ENCODE measurements at places on chromosomes 4 and X. TPM values are rescaled to one million over a fixed set of nuclear protein-coding genes. Genes with fewer than 3 reads are reported as not detected.

Gene GPR143
- total RNA-seq: 0.43 TPM

- no peak for DNase-seq
Observed at GRCh38 chr4:40848940-40849339, 99.2 kb downstream of the NSUN7 start.

Gene DRD5
- total RNA-seq: not detected

- no peak for DNase-seq
Observed at GRCh38 chr4:94801016-94801415, 43.3 kb downstream of the BMPR1B start.

- peak; percentile 70 for DNase-seq
Observed at GRCh38 chr4:139603576-139604410, 47.8 kb upstream of the SETD7 start.

Gene TMPRSS11F
- not detected for total RNA-seq

GRCh38 chr4:2685541-2685940 is 70.6 kb downstream of the TNIP2 start:
- peak; percentile 18 for DNase-seq

GRCh38 chr4:110915301-110915700 is 292.4 kb upstream of the PITX2 start:
- no peak for DNase-seq

Gene NRK
- total RNA-seq: 4.7 TPM

Gene ODAPH
- not detected for total RNA-seq

DNA sequence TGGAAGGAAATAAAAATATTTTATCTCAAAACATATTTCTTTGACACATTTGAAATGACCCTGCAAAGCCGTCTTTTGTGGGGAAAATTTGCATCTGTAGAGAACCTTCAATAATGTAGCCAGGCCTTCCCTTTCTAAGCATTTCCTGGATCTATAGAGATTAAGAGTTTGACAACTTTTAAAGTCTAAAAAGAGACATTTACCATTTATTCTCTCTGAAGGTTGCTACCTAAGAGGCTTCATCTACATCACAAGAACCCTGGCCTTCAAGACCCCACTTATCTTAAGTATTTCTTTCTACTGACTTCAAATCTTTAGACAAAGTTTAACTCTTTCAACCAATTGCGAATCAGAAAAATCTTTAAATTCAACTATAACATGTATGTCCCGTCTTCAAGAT is 1639.8 kb downstream of the RPA4 start:
- no peak for DNase-seq

Gene MAGEB10
- not detected for total RNA-seq

DNA sequence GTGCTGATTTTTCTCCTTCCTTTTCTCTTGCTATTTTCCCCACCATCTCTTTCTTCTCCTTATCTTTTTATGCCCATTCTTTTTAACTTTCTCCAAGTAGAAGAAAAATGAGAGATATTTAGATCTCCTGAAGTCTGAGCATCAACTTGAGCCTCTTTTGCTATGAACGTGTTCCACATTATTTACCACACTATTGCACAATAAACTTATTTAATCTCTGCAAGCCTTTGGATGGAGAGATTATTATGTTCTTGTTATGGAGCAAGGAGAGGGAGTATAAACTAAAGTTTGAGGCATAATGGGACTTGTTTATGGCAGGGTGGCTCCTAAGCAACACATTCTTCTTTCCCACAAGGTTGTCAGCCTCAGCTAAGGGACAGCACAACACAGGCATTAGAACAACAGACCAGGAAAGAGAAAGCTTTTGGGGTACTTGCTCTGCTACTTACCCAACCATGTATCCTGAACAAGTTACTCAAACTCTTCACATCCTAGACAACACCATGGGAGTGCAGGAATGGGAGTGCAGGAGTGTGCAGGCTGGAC is 365.5 kb upstream of the BOD1L1 start:
- peak; percentile 63 for DNase-seq

Gene MYOZ2
- total RNA-seq: 0.43 TPM

Gene MTMR8
- 0.43 TPM for total RNA-seq

DNA sequence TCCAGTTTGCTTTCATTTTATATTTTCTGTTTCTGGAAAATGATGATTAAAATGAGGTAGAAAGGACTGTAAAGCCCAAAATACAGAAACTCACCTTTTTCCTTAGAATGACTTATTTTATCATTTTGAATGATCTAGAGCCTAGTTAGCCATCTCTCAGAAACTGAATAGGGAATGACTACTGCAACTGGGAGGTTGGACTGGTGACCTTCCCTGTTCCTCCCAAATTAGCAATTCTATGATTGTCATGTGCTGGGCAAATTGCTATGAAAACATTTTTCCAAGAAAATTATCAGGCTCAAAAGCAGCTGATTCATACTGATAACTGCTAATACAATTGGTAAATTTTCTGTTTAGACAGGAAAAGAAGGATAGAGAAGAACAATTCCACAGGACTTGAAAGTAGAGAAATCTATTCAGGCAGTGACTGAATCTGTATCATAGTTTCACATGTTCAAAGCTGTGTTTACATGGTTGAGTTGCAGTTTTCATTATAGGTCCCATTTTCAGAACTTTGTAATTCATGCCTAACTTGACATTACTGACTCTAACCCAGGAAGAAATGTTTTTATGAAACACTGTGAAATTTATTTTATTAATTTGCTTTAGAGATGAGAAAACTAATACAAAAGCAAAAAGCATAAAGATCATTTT is 43.4 kb upstream of the SEC24B start:
- DNase-seq: no peak

DNA sequence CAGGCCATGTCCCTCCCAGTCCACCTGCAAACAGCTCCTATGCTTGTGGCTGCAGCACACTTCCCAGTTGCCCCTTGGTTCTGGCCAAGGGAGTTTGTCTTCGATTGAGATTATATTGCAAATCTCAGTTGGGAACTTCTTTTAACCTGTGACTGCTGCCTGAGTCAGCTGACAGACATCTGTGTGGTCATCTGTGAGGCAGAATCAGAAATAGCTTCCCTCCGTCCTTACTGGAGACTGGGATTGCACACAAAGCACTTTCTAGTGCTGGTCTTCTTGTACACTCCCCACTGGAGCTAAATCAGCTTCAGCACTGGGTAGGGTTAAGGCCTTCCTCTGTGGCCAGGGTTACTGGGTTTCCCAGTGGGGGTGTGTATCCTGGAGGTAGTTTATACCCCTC is 34.3 kb downstream of the ZNF330 start:
- no peak for DNase-seq

DNA sequence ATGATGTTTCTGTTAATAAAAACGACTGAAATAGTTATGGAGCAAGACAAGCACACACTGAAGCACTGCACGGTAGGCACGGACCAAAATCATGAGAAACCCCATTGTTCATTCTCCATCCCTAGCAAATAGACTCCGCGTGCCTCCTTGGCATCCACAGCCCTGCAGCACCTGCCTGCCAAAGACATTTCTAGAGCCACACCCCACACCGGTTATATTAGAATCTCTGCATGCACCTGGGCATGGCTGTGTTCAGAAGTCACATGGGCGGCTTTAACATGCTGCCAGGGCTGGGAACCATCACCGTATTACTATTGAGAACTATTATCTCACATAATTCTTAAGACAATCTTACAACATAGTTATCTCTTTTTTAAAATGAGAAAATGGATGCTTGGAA is 5.9 kb downstream of the PDLIM3 start:
- DNase-seq: no peak

- DNase-seq: no peak
Observed at GRCh38 chrX:17944833-17945497, 83.9 kb upstream of the RAI2 start.

Gene ANOS1
- 1.9 TPM for total RNA-seq

Gene FRG2
- not detected for total RNA-seq

Gene F8A1
- 4.5 TPM for total RNA-seq

- peak; percentile 79 for DNase-seq
Observed at GRCh38 chrX:151984328-151984727, 9.9 kb upstream of the GABRE start.

Gene SLC34A2
- total RNA-seq: not detected

Gene KCND1
- 2.6 TPM for total RNA-seq

DNA sequence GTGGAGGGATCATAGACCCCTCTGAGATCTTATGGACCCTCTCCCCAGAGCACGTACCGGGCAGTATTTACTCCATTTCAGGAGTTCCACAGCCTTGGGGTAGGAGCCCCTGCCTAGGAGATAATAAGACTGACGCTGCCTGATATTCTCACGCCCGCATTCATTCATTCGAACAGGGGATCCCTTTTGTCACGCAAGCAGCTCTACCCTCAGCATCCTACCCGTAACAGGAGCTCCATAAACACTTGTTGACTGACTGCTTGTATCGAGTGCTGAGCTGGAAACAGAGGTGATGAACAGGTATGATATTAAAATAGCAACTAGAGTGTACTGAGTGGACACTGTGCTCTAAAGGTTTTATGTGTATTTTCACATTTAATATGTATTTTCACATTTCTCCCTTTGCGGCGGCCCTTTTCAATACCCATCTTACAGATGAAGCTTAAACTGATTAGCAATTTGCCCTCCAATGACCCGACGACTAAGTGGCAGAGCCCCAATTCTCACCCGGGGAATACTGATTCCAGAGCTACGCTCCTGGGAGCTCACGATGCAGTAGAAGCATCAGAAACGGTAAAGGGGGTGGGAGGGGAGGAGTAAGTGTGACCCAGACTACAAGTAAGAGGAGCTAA is 888 bp downstream of the RAB28 start:
- no peak for DNase-seq

DNA sequence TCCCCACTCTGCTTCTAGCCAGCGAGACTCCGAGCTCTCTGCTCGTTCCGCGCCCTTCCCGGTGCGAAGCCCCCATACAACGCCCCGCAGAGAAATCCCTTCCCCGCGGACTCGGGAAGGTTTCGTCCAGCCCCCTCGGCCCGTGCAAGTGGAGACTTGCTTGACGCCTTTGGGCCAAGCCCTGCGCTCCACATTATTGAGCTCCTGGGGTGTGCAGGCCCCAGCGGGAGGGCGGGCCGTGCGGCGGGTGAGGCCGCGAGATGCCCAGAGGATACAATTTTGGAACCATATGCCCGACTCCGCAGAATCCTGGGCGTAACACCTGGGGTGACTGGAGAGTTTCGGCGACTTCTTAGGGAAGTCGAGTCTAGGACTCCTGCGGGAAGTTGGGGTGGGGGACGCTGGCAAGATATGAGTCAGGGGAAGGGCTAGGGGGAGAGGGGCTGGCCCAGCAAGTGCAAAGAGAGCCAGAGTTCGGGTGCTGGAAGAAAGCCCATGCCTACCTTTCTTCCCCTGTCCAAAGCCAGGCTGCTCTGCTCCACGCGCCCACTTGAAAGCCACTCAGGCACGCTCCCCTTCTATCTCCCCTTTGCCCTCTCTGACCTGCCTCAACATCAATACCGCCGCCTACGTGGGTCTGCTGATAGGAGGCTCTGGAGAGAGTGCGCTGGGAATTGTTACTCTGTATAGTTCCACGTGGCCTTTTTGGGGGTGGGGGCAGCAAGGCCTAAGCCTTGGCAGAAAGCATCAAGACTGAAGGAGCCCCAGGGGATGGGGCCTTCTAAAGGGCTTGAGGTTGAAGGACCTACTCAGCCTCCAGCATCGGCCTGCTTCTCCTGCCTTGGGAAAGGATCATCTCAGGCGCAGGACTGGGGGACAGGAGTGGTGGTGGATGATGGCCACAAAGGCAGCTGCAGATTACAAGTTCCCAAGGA is 1.2 kb upstream of the ELF4 start:
- DNase-seq: no peak
